ENCODE measurements at places on chromosomes 1 and 21.

GRCh38 chr21:35475009-35475408, 425.9 kb upstream of the RUNX1 start:
- H3K27ac ChIP-seq = no peak overlapping the region
- no peak overlapping the region for H3K4me3 ChIP-seq
- no peak for DNase-seq
- no peaks in the 10 kb centered on the region for H3K4me1 ChIP-seq

GRCh38 chr1:197464044-197464443, 196.0 kb downstream of the CRB1 start:
- no peaks in the 10 kb centered on the region for H3K27me3 ChIP-seq
- DNase-seq = no peak
- H3K36me3 ChIP-seq = no peaks in the 10 kb centered on the region
- H3K4me1 ChIP-seq = no peaks in the 10 kb centered on the region
- no peak overlapping the region for H3K27ac ChIP-seq

DNA sequence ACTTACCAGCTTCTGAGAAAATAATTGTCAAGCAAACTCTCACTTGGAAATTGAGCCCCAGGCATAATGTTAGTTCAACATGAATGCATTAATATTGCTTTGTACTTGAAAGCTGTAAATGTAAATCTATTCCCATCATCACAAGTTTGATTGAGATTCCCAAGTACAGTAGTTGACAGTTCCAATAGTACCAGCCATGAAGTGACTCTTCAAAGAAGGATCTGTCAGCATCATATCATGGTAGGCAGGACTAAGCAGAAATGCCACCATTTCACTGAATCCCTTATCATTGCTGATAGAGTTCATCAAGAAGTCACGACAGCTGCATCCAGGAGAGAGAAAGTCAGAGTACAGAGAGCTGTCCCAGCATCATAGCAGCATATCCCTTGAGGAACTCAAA, 348.7 kb downstream of the OMA1 start:
- no peaks in the 10 kb centered on the region for H3K27me3 ChIP-seq
- H3K27ac ChIP-seq = no peak overlapping the region
- H3K36me3 ChIP-seq = no peaks in the 10 kb centered on the region

DNA sequence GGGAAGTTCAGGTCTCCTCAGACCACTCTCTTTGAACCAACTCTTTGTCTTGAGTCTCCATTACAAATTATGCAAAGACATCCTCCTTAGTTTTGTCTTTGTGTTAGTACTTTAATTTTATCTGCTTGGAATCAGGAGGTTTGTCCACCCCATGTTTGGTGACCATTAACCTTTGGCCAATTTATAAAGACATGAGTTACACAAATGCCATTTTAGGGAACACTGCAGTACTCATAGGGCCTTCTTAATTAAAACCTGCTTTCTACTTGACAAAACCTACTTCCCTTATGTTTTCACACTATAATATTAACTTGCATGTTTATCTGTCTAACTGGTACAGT, 7.9 kb upstream of the CDC73 start:
- no peak overlapping the region for H3K4me3 ChIP-seq
- H3K36me3 ChIP-seq = no peaks in the 10 kb centered on the region
- H3K27ac ChIP-seq = no peak overlapping the region
- no peaks in the 10 kb centered on the region for H3K27me3 ChIP-seq
- H3K4me1 ChIP-seq = no peaks in the 10 kb centered on the region

GRCh38 chr1:19786988-19787423, 12.7 kb downstream of the TMCO4 start:
- DNase-seq = peak; percentile 84
- H3K36me3 ChIP-seq = no peaks in the 10 kb centered on the region
- H3K4me1 ChIP-seq = no peaks in the 10 kb centered on the region
- peaks cover 11% of the 10 kb centered on the region for H3K27me3 ChIP-seq
- no peak overlapping the region for H3K4me3 ChIP-seq

DNA sequence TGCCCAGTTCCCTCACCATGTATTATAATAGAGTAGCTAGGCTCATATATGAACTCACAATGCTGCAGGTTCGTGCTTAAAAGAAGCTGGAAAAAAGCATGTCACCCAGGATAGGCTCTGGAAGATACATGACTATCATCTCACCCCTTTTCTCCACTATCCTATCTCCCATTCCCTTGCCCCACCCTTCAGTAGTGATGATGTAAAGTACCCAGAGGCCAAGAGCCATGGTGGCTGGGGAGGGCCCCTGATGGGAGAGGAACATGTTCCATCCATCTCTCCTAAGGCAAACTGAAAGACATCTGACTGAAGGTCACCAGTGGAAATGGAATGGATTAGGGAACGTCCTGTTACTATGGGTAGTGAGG, 20.3 kb upstream of the RBBP5 start:
- peaks cover 4% of the 10 kb centered on the region for H3K36me3 ChIP-seq
- no peak overlapping the region for H3K27ac ChIP-seq
- DNase-seq = no peak

- no peaks in the 10 kb centered on the region for H3K36me3 ChIP-seq
- no peak for DNase-seq
- no peak overlapping the region for H3K4me3 ChIP-seq
- no peaks in the 10 kb centered on the region for H3K4me1 ChIP-seq
- no peak overlapping the region for H3K27ac ChIP-seq
- H3K27me3 ChIP-seq = peaks cover 18% of the 10 kb centered on the region
Observed at GRCh38 chr1:95655321-95656020, 421.5 kb downstream of the RWDD3 start.

GRCh38 chr1:35449334-35450008, 107.7 kb downstream of the KIAA0319L start:
- peaks cover 19% of the 10 kb centered on the region for H3K4me1 ChIP-seq
- DNase-seq = no peak
- no peak overlapping the region for H3K27ac ChIP-seq
- H3K36me3 ChIP-seq = peaks cover 80% of the 10 kb centered on the region

DNA sequence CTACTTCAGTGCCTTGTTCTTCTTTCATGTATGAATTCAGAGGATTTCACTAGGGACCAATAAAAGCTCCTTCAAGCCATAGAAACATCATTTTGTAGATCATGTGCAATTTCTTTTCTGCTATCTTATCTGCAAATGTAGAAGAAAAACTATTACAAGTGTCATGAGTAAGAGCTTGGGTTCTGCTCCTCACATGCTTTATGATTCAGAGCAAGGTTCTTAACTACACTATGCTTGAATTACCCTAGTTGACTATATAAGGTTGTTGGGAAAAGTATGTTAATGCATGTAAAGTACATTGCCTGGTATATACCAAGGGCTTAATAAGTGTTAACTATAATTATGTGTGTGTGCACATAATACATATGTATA, 91.4 kb upstream of the S1PR1 start:
- no peak overlapping the region for H3K4me3 ChIP-seq
- H3K4me1 ChIP-seq = no peaks in the 10 kb centered on the region
- no peaks in the 10 kb centered on the region for H3K27me3 ChIP-seq
- no peak overlapping the region for H3K27ac ChIP-seq
- H3K36me3 ChIP-seq = no peaks in the 10 kb centered on the region

GRCh38 chr1:184930232-184930631, 44.1 kb downstream of the NIBAN1 start:
- no peak for DNase-seq
- no peak overlapping the region for H3K27ac ChIP-seq
- H3K4me1 ChIP-seq = no peaks in the 10 kb centered on the region
- no peak overlapping the region for H3K4me3 ChIP-seq
- no peaks in the 10 kb centered on the region for H3K36me3 ChIP-seq

DNA sequence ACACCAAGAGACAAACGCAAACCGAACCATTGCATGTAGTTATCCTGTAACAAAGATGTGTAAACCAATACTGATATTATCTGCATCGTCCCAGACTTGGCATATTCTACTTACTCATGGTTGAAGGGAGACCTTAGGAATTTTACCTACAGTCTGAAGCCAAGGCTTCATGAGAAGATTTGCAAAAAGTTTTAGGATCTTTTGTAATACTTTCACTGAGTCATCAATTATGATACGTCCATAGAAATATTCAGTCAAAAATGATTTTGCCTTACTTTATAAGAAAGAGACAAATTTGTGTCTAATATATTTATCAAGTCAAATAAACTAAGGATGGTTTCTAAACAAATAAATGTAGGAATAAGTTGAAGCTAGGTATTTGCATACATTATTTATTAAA, 1176.1 kb upstream of the ADGRL2 start:
- H3K4me1 ChIP-seq = no peaks in the 10 kb centered on the region
- H3K27me3 ChIP-seq = no peaks in the 10 kb centered on the region
- no peak for DNase-seq
- no peak overlapping the region for H3K4me3 ChIP-seq
- no peak overlapping the region for H3K27ac ChIP-seq

DNA sequence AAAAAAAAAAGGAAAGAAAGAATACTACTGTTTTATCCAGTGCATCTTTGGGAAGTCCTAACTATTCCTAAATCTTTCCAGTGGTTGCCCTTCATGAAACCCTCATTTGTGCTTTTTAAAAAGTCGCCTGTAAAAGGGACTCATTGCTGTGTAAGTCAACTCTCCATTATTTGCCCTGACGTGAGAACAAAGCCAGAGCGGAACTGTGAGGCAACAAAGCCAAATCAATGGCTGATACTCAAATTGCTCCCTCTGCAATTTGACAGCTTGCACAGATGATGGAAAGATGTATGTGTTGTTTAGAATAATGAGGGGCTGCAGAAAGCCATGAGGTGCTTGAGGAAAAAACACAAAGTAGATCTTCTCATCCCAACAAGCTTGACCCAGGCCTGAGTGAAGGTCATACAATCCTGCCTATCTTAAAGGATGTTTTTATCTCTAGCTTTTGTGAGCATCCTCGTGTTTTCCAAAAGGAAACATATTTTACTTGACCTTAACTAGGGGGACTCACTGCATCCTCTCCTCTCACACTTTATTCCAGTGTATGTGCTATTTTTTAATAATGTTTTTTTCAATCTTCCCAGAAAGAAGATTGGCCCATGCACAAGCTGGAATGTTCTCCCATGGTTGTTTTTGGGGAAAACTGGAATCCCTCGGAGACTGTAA, 33.4 kb downstream of the SMYD2 start:
- H3K36me3 ChIP-seq = peaks cover 15% of the 10 kb centered on the region
- no peak overlapping the region for H3K27ac ChIP-seq
- no peaks in the 10 kb centered on the region for H3K27me3 ChIP-seq
- H3K4me3 ChIP-seq = no peak overlapping the region

GRCh38 chr1:212781225-212781624, 10.4 kb downstream of the NSL1 start:
- peaks cover 77% of the 10 kb centered on the region for H3K36me3 ChIP-seq
- H3K27me3 ChIP-seq = no peaks in the 10 kb centered on the region
- H3K27ac ChIP-seq = no peak overlapping the region
- H3K4me1 ChIP-seq = no peaks in the 10 kb centered on the region
- peak overlapping the region; percentile 10 for H3K4me3 ChIP-seq

DNA sequence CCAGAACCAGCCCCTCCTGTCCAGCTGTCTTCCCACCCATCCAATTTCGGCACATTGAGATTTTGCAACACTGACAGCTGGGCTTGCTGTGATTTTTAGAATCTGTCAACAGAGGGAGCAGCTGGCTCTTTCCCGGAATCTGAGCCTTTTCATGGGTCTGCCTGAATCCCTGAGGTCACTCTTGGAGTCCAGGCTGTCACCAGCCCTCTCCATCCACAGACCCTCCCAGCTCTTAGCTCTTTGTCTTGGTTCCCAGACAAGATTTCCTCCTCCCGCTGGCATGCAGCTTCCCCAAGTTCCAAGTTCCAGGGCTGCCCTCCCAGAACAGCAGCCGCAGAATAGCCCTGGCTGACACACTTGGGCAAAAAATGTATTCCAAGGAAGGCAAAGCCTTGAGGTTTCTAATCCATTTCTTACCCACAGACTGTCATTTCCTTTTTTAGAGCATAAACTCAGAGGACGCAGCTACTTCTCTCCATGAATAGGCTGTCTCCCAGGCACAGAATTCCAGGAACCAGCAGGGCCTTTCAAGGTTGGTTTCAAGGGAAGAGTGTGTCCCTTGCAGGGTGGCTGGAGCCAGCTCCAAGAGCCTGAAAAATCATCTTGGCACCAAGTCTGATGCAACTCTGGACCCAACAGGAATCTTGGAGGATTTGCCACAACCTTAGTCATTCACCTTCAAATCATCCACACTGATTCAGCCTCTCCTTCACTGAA, 7.1 kb upstream of the TMEM61 start:
- H3K36me3 ChIP-seq = no peaks in the 10 kb centered on the region
- no peak overlapping the region for H3K27ac ChIP-seq
- H3K4me3 ChIP-seq = no peak overlapping the region
- DNase-seq = peak; percentile 79

GRCh38 chr1:153685544-153686340, 7.3 kb downstream of the NPR1 start:
- H3K27me3 ChIP-seq = peaks cover 3% of the 10 kb centered on the region
- no peak for DNase-seq
- no peak overlapping the region for H3K27ac ChIP-seq
- no peak overlapping the region for H3K4me3 ChIP-seq
- H3K4me1 ChIP-seq = no peaks in the 10 kb centered on the region

- no peak for DNase-seq
- H3K27me3 ChIP-seq = no peaks in the 10 kb centered on the region
- H3K4me1 ChIP-seq = no peaks in the 10 kb centered on the region
- H3K36me3 ChIP-seq = no peaks in the 10 kb centered on the region
- H3K27ac ChIP-seq = no peak overlapping the region
Observed at GRCh38 chr1:235725434-235725833, 75.8 kb upstream of the GNG4 start.

DNA sequence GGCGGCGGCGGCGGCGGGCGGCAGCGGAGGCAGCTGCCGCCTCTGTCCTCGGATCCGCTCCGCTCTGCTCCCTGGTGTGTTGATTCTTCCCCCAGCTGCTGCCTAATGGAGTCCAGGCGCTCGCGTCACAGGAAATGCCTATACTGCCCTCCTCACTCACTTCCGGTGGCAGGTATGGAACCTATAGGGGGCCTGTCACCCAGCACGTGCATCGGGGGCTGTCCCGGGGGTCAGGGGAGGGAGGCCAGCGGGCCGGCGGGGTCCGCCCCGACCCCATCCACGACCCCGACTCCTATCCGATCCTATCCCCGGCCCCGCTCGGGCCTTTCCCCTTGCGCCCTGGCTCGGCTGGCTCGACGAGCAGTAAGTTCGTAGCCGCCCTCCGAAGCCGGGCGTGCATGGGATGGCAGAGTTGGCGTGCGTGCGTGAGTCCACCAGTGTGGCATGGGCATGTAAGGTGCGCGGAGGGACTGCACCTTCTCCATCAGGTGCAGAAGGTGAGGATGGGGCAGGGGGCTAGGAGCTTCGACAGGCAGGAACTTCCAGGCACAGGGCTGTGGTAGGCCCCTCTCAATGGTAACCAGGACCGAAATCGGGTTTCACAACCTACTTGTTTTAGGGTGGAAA, at the start of gene WDR26:
Gene WDR26 (minus strand): TSS at position 107 of the 627 bp plus-strand sequence.
- peaks cover 14% of the 10 kb centered on the region for H3K36me3 ChIP-seq
- no peaks in the 10 kb centered on the region for H3K27me3 ChIP-seq
- peak; percentile 92 for DNase-seq
